Astrocyte (in vitro differentiated cells and primary cell): ENCODE measurements at places on chromosomes 4 and X. TPM values are rescaled to one million over a fixed set of nuclear protein-coding genes. Genes with fewer than 3 reads are reported as not detected.

GRCh38 chr4:117814277-117815246 is 219.7 kb upstream of the NDST3 start:
- no peaks in the 10 kb centered on the region for H3K36me3 ChIP-seq
- H3K27ac ChIP-seq: no peak overlapping the region
- H3K27me3 ChIP-seq: no peaks in the 10 kb centered on the region
- H3K4me3 ChIP-seq: no peak overlapping the region

DNA sequence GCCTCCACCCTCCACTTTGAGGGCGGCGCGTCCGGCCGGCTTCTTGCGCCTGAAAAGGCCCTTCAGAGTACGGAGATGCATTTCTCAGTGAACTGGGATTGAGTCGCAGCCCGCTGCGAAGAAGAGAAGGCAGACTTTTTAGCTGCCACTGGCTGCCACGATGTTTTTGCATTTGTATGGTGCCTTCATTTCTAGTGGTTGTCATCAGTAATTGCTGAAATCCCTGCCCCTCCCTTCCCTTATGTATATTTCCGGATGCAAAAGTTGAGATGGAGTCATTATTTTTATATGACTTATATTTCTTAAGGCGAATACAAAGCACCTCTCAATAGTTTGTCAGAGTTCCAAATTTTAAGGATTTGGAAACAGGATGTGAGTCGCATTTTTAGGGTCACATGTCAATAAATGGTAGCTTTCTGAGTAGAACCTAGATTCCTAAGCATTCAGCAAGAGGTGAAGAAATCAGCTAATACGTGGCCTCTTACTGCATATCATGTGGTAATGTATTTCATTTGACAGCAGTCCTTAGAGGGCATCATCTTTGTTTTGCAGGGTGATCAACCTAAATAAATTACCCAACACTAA is 658 bp downstream of the ATP6AP2 start:
- H3K36me3 ChIP-seq: no peaks in the 10 kb centered on the region
- H3K27me3 ChIP-seq: no peaks in the 10 kb centered on the region
- peaks cover 4% of the 10 kb centered on the region for H3K4me1 ChIP-seq
- peak; percentile 2 for DNase-seq
- H3K27ac ChIP-seq: peak overlapping the region; percentile 65

- H3K27me3 ChIP-seq: no peaks in the 10 kb centered on the region
- H3K27ac ChIP-seq: no peak overlapping the region
- no peaks in the 10 kb centered on the region for H3K4me1 ChIP-seq
- no peak overlapping the region for H3K4me3 ChIP-seq
Measured at GRCh38 chrX:53547668-53548067, 113.5 kb upstream of the HSD17B10 start.

Gene ARHGAP36
- not detected in 2 replicates for total RNA-seq

Gene CT47B1
- not detected in 2 replicates for total RNA-seq

DNA sequence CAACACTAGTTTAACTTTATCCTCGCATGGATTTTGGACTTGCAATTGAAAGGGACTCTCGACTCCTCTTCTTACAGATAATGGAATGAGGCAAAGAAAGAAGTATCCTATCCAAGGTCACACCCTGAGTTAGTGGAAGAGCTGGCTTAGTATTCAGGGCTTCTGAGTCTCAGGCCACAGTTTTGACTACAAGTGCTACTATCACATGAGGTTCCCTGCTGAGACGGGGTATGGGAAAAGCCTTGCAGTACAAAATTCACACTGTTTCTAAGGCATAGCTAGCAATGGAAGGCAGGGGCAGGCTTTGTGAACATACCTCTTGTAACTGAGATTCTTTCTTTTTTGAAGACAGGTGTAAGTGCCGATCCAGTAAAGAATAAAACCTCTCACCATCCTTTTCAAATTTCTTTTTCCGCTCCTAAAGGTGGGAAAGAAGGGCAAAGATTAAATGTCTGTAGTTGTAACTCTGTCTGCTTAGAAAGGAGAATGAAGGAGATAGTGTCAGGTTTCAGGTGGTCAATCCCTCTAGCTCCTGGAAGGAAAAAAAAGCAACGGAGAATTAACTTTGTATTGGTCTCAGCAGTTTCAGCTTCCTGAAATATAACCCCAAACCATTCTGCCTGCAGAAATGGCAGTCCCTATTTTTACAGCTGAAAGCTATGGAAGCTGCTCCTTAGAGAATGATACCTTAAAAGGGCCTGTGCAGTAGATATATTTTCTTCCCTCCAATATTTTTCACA is 199.0 kb downstream of the OPHN1 start:
- DNase-seq: no peak
- H3K4me1 ChIP-seq: no peaks in the 10 kb centered on the region
- H3K36me3 ChIP-seq: no peaks in the 10 kb centered on the region
- H3K4me3 ChIP-seq: no peak overlapping the region
- H3K27ac ChIP-seq: no peak overlapping the region

GRCh38 chrX:120457766-120458180 is 11.3 kb downstream of the LAMP2 start:
- peak overlapping the region; percentile 3 for H3K4me3 ChIP-seq
- H3K4me1 ChIP-seq: peaks cover 14% of the 10 kb centered on the region
- no peaks in the 10 kb centered on the region for H3K36me3 ChIP-seq
- peak; percentile 90 for DNase-seq
- H3K27me3 ChIP-seq: no peaks in the 10 kb centered on the region

DNA sequence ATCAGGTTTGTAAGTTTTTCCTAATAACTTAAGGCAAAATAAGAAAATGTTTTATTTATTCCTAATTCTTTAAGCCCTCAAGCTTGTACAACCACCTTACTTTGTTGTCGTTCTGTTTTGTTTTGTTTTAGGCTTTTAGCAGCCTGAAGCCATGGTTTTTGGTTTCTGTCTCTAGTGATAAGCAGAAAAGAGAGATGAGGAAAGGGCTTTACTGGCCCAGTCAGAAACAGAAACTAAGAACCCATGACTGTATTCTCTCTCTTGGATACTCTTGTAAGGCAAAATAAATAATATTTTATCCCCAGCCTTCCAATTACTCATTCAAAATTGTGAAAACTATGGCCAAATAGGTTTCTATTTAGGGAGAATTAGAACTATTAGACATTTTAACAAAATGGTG is 29.4 kb downstream of the TBC1D19 start:
- no peaks in the 10 kb centered on the region for H3K4me1 ChIP-seq
- H3K27me3 ChIP-seq: no peaks in the 10 kb centered on the region
- DNase-seq: peak; percentile 12
- no peak overlapping the region for H3K4me3 ChIP-seq
- H3K27ac ChIP-seq: no peak overlapping the region
- H3K36me3 ChIP-seq: no peaks in the 10 kb centered on the region

Gene PLXNB3
- 5.3 and 5.4 TPM in 2 replicates for total RNA-seq

DNA sequence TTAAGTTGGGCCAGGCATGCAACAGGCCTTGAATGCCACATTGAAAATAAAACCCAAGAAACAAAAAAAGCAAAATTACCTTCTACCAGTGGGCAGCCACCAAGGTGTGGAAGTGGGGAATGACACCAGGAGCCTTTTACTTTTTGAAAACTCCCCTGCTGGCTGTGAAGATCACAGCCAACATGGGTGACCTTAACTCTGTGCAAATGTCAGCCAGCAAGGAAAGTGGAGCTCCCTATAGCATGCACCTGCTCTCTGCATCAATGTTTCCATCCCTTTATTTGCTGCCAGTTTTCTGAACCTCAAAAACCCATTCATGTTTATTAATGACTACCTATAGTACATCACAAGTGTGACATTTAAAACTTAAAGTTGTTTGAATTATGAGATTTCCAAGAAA is 63.7 kb downstream of the HS3ST1 start:
- no peak overlapping the region for H3K4me3 ChIP-seq
- H3K4me1 ChIP-seq: no peaks in the 10 kb centered on the region
- H3K36me3 ChIP-seq: no peaks in the 10 kb centered on the region
- H3K27me3 ChIP-seq: no peaks in the 10 kb centered on the region
- no peak for DNase-seq
- H3K27ac ChIP-seq: no peak overlapping the region

DNA sequence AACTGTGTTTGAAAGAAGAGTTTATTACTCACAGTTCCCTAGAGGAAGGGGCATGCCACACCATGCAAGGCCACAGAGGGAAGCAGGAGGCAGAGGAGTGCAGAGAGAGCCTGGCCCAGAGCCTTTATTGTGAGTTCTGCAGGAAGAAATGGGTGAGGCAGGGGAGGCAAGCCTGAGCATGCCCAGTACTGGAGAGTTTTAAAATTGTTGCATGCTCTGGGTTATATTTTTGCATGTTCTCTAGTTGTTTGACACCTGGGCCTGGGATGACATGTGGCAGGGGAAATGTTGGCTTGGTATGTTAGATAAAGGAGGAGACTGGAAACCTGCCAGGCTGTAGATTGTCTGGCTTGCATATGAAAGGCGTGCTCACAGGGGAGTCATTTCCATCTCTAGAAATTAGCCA is 19.7 kb upstream of the CRMP1 start:
- H3K4me3 ChIP-seq: no peak overlapping the region
- no peaks in the 10 kb centered on the region for H3K4me1 ChIP-seq
- no peaks in the 10 kb centered on the region for H3K36me3 ChIP-seq

- H3K27me3 ChIP-seq: no peaks in the 10 kb centered on the region
- H3K36me3 ChIP-seq: no peaks in the 10 kb centered on the region
- H3K4me3 ChIP-seq: no peak overlapping the region
- DNase-seq: no peak
- H3K4me1 ChIP-seq: no peaks in the 10 kb centered on the region
Measured at GRCh38 chrX:146881521-146881920, 67.0 kb upstream of the CXorf51A start.

Gene SMR3B
- not detected in 2 replicates for total RNA-seq

Gene CT45A2
- total RNA-seq: not detected in 2 replicates

DNA sequence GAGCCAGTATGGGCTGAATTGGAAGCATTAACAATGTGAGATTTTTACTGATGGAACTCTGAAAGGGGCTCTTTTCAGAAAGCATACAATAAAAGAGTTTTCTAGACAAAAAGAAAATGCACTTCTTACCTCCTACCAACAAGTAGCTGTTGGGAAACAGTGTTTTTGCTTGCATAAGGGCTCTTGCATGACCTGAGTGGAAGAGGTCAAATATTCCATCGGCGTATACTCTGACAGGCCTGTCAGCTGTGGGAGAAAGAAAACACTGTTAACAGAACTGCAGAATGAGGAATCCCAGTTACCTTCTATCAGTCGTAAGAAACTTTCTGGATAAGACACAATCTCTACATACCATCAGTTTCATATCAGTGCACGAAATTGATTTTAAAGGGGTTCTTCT is 39.5 kb downstream of the PCYT1B start:
- H3K4me3 ChIP-seq: no peak overlapping the region
- H3K27me3 ChIP-seq: no peaks in the 10 kb centered on the region
- DNase-seq: no peak

Gene RNF113A
- 16.3 and 17.8 TPM in 2 replicates for total RNA-seq

DNA sequence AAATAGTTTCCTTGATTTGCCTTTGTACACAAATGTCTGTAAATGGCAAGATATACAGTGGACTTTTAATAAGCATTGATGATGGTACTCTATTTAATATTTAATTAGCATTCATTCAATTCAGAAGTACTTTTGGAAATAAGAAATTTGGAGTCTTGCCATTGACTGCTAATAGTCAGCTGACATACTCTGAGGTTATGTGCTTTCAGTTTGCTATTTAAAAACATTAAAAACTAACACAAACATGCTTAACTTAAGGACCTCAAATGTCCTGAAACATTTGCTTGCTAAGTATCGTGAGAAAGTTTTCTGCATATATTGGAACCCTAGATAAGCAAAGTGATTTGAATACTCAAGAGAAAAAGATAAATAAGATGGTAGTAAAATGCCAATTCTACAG is 64.6 kb downstream of the REELD1 start:
- no peaks in the 10 kb centered on the region for H3K27me3 ChIP-seq
- H3K27ac ChIP-seq: no peak overlapping the region
- no peaks in the 10 kb centered on the region for H3K4me1 ChIP-seq
- H3K36me3 ChIP-seq: no peaks in the 10 kb centered on the region
- no peak for DNase-seq
- no peak overlapping the region for H3K4me3 ChIP-seq

- peak; percentile 55 for DNase-seq
- H3K36me3 ChIP-seq: no peaks in the 10 kb centered on the region
- peaks cover 12% of the 10 kb centered on the region for H3K4me1 ChIP-seq
- H3K27ac ChIP-seq: no peak overlapping the region
- H3K4me3 ChIP-seq: no peak overlapping the region
Measured at GRCh38 chr4:7506119-7506518, 71.4 kb upstream of the PSAPL1 start.

DNA sequence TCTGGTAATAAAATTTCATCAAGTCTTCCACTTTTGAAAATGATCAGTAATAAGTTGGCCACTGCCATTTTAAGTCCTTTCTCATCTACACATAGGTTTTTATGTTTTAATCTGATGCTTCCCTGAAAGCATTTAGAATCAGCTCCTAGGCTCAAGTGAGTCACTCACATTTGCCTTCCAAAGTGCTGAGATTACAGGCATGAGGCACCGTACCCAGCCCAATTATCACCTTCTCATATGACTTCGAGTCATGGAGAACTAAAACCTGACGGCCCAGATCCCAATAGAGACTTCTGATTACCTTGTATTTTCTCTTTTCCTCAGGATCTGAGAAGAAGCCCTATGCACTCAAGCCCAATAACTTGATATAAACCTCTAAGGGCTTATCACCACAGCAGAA is 140.8 kb downstream of the OPHN1 start:
- no peaks in the 10 kb centered on the region for H3K27me3 ChIP-seq
- H3K36me3 ChIP-seq: no peaks in the 10 kb centered on the region
- no peak overlapping the region for H3K4me3 ChIP-seq
- H3K4me1 ChIP-seq: no peaks in the 10 kb centered on the region
- H3K27ac ChIP-seq: no peak overlapping the region

Gene FAM13A
- total RNA-seq: 12.0 and 13.1 TPM in 2 replicates

Gene NUDT10
- 5.6 and 6.6 TPM in 2 replicates for total RNA-seq

- H3K27me3 ChIP-seq: no peaks in the 10 kb centered on the region
- peak overlapping the region; percentile 63 for H3K27ac ChIP-seq
- peak; percentile 49 for DNase-seq
- peaks cover 9% of the 10 kb centered on the region for H3K4me1 ChIP-seq
- peak overlapping the region; percentile 8 for H3K4me3 ChIP-seq
Measured at GRCh38 chr4:84804136-84804535, 162.4 kb downstream of the WDFY3 start.

DNA sequence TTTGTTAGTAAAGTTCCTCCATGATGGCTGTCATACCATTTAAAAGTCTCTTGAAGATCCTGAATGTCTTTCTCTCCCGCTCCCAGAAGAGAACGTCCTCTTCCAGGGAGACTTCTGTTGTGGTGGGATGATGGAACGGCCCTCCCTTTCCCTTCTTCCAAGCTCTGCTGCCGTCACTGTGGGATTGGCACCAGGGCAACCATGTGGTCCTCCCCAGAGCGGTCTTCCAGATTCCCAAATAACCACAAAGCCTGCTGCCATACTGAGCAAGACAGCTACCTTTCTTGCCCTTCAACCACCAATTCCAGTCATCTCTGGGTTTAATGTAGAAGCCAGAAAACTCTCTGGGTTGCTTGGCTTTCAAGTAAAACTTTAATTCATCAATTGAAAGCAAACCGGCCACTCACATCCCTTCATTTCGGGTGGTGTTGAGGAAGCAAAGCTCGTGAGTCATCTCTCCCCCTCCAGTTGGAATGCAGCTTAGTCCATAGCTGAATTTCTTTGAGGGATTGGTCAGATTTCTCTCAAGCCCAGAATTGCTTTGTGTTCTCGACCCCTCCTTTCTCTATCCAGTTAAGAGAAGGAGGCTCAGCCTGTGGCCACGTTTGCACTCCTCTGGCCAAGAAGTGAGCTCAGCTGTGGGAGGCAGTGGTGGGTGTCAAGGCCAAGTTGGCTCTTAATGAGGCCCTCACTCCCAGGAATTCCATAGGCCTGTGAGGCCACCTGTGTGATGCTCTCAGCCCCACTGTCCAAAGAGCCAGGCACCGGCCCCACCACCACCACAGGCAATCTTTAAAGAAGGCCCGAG is 36.9 kb downstream of the FHDC1 start:
- H3K27ac ChIP-seq: peak overlapping the region; percentile 93
- H3K4me3 ChIP-seq: peak overlapping the region; percentile 17
- no peaks in the 10 kb centered on the region for H3K27me3 ChIP-seq
- peaks cover 42% of the 10 kb centered on the region for H3K4me1 ChIP-seq
- DNase-seq: peak; percentile 100
